ENCODE measurements at places on chromosomes 1 and 21.
A peak's percentile ranks its signal among the peaks of the same experiment; 100 is the strongest.

DNA sequence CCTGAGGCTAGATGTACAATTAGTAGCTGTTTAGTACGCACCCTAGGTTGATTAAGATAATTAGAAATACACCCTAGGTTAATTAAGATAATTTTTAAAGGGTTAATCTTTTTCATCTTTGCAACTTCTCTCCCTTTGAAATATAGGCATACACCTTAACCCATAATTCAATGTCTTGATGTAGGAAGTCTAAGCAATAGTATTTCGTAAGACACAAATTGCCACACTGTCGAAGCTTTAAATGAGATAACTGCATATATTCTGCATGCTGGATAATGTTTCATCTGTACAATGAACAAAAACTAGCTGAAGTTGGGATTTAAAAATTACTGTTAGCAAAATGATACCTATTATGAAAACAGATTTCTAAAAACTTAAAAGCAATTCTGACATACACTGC is 122.9 kb downstream of the EVI5 start:
- no peak for DNase-seq

DNA sequence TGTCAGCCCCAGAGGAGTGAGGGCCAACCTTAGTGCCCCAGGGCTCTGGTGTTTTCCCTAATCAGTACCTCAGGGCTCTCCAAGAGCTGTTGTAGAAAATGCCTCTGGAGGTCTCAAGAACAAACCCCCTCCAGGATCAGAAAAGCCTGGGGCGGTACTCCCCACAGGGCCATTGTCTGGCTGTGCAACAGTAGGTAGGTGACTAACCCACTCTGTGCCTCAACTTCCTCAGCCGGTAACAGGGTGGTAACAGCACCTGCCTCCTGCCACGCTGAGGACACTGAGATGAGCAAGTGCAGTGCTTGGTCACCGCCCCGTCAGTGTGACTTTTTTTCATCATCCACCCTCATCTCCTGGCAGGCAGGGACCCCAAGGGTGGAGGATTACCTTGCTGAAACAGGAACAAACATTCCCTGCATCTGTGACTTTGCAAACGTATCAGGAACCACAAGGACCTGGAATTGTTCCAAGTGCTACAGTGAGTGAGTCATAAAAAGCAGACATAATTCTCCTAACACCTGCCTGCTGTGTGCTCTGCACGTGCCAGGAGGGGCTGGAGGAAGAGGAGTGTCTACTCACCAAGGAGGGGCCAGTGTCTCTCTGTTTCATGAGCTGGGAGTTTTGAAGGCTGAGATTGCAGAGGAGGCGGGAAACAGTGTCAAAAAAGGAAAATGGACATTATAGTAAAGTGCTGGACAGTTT is 440.8 kb downstream of the NPHP4 start:
- peak; percentile 27 for DNase-seq

GRCh38 chr1:242435200-242435599 is 89.3 kb downstream of the PLD5 start:
- no peak for DNase-seq

DNA sequence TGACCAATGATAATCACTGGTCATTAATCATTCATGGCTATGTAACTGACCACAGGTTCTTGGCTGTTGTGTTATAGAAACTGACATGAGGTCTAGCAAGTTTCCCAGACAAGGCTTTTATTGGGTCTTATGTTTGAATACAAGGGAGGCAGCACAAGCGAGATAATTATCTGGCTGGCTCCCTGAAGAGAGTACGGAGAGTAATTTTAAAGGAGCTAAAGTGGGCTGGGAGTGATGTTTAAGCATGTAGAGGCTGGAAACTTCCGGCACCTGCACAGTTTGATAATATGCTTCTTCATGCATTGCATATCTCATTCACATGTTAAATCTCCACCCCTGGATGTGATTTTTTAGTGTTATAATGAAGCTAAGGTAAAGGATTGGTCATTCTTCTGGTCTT is 116.2 kb upstream of the KCNK1 start:
- DNase-seq, result no peak

DNA sequence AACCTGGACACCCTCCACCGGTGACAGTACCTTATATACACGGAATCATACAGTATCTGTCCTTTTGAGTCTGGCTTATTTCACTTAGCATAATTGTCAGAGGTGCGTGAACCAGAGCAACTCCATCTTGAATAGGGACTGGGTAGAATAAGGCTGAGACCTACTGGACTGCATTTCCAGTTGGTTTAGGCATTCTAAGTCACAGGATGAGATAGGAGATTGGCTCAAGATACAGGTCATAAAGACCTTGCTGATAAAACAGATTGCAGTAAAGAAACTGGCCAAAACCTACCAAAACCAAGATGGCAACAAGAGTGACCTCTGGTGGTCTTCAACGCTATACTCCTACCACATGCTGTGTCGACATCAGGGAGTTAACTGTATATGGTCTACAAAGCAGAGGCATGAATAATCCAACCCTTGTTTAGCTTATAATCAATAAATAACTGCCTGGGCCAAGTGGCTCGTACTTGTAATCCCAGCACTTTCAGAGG is 1.4 kb upstream of the FDPS start:
- DNase-seq, result peak; percentile 76

DNA sequence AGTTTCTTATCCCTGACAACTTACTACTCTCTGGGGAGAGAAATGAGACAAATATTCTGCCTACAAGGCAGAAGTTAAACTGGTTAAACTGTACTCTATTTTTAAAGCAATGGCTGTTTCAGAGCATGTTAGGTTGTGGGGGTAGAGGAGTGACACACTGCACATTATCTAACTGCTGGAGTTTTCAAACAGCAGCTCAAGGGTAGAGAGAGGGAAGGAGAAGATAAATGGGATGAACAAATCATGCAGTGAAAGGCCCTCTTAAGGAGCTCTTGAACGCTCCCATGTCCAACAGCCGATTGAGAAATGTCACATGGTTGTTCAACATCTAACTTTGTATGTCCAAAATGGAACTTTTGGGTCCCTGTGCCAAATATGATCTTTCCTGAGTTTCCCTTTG is 14.0 kb upstream of the IFI44L start:
- DNase-seq, result no peak

GRCh38 chr1:213984387-213985208 is 3.2 kb upstream of the PROX1 start:
- DNase-seq, result no peak

DNA sequence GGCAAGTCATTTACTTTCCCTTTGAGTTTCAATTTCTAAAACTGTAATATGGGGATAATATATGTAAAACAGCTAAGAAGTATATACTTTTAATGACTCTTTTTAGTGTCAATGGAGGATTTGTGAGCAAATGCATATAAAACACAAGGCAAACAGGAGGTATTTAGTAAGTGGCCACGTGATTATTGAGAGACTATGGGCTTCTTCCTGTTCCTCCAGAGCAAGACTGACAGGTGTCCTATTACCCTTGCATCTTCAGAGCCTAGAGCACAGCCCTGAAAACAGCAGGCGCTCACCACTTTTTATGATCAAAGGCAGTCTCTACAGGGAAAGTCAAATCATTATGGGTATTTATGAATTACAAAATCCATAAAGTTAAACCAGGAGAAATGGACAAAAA is 941 bp upstream of the ROR1 start:
- DNase-seq, result no peak

- DNase-seq, result peak; percentile 56
These were observed 206.3 kb downstream of the SIPA1L2 start for GRCh38 chr1:232423591-232423990.

DNA sequence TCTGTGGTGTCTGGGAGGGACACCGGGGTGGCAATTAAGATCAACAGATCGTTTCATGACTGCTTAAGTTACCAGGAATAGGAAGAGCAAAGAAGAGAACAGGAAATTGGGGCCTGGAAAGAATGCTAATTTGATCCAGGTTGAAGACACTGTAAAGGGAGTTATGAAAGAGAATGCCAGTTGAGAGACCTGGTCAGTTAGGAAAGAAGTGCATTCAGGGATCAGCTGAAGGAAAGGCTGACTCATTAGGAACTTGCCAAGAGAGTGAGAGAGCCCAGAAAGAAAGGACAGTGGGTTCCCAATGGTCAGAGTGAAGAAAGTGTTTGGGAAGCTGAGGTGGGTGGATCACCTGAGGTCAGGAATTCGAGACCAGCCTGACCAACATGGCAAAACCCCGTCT is 119.6 kb downstream of the UBE2U start:
- peak; percentile 65 for DNase-seq

GRCh38 chr1:102047724-102048123 is 51.0 kb upstream of the OLFM3 start:
- DNase-seq, result no peak

GRCh38 chr1:13992489-13993285 is 292.7 kb downstream of the PRDM2 start:
- peak; percentile 7 for DNase-seq

DNA sequence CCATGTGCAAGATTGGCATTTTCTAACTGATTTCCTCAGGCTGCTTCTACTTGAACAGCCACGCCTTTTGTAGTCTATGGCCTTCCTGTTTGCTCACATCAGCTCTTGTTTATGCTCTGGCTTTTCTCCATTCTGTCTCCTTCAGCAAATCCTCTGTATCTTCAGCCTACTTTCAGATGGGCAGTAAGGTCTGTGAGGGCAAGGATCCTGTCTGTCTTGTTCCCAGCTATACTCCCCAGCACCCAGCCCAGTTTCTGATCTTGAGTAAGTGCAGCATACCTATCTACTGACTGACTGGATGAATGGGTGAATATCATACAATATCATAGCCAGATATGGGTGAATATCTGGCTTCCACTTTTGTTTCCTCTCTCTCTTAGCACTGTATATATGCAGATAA is 438.1 kb downstream of the LMO4 start:
- DNase-seq, result peak; percentile 38

GRCh38 chr1:159889821-159890252 is 10.1 kb downstream of the CFAP45 start:
- DNase-seq, result peak; percentile 96

DNA sequence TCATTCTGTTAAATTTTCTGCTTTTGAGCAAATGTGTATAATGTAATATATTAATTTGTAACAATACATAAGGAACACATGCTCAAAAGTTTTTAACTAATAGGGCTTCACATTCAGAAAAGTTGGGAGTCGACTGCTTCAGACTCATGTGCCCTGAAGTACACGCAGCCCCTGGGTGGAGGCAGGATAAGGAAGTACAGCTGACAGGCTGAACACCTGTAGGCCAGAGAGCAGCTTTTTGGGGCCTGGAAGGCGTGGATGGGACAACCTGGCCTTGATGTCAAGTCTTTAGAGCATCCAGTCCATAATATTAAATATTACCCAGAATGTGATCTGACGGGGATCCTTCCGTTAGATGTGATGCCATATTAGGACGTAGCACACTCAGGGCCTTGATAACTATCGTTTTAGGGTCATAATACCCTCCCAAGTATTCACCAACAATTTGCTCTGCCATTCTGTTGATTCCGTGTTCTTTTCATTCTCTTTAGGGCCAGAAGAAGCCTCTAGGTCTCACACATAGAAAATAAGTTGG is 485.2 kb downstream of the SIPA1L2 start:
- DNase-seq, result no peak

DNA sequence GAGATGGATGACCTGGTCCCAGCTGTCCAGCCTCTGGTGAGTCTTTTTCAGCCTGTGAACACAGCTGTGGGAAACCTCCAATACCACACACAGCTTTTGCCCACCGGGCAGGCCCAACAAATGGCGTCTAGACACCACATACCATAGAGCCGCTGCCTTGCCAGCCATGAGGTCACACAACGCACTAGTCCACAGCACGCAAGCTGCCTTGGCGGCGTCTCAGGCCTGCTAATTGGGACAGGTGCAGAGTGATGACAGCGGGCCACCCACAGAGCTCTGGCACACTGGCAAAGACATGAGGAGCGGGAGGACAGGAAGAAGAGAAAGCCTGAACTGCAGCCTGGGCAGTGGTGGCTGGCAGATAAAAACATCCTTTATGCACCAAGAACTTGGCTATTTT is 125.5 kb downstream of the ADAMTS1 start:
- no peak for DNase-seq

GRCh38 chr1:99751877-99752504 is 14.4 kb downstream of the FRRS1 start:
- DNase-seq, result no peak

DNA sequence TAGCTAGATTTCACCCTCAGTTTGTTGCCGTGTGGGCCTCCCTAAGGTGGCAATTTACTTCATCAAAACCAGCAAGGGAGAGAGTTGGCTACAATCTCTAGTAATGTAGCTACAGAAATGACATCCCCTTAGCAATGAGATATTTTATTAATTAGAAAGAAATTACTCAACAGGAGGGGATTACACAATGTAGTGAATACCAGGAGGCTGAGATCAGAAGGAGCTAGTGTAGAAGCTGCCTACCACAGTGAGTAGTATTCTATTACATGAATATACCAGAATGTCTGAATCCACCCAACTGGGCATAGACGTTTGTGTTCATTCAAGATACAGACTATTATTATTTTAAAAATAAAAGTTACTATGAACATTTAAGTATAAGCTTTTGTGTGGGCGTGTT is 868.2 kb upstream of the CXADR start:
- peak; percentile 78 for DNase-seq

DNA sequence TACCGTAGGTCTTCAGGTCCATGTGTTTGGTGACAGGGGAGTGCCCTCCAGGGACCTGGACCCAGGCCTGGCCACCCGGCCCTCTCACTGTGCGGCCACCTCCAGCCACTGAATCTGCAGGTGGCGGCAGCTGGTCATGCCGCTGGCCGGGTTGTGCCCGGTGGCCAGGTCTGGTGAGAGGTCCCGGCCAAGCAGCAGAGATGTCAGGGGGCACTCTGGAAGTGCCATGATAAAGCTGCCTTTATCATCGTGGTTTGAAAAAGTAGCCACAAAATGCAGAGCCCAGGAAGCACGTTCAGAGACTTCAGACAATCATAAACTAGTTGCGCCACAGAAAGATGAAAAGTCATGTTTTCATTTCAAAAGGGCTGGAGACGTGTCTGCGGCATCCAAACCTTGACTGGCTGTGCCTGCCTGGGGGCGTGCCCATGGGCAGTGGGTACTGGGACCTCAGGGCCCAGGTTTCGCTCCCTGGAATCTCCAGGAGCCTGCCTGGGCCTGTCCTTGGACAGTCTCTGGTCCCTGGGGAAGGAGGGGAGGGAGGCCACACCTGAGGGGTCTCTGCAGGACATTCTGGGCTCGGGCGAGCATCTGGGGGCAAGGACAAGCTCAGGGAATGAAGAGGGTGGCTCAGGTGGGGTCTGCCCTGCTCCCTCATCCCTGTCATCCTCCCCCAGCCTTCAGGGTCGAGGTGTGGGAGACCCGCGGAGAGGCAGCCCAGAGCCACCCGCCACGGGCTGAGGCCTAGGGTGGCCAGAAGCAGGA is 44.9 kb downstream of the COL18A1 start:
- no peak for DNase-seq

Data from fibroblast of mammary gland (primary cell).